ENCODE measurements at places on chromosomes 6 and 20.

DNA sequence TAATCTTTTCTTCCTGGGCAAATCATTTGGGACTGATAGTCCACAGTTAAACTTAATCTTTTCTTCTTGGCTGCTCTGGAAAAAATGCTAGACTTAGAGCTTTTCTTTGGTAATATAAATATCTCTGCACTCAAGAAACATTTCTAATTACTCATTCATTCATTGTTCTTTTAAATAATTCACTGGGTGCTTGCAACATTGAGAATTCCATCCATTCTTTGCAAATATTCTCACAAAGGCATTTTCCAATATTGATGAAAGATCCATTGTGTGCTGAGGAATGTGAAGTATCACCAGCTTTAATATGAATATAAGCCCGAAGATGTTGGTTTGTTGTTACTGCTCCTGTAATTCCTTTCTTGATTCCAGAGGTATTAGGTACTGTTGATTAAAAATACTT is 38.4 kb downstream of the AKAP7 start:
- no peak for DNase-seq

DNA sequence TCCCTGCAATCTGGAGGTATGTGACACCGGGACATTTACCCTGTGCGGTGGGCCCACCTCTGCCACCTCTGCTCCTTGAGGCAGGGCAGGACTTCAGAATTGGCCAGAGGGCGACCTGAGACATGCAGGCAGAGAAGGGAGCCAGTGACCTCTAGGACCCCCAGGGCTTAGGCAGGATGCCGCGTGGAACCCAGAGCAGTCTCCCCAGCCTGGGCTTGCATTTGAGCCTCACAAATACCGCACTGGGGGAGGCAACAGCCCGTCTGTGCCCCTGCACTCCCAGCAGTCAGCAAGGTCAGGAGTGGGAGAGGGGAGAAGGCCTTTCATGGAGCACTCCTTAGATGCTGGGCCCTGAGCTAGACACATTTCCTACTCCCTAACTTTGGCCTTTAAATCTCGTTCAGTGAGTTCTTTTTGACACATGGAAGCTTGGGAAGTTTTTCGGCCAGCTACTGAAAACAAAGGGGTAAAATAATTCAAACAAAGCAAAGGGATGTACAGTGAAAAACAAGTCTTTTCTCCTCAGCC is 41.7 kb downstream of the C20orf203 start:
- no peak for DNase-seq

- no peak for DNase-seq
Measured at GRCh38 chr6:116101790-116102189, 1.1 kb downstream of the NT5DC1 start.

DNA sequence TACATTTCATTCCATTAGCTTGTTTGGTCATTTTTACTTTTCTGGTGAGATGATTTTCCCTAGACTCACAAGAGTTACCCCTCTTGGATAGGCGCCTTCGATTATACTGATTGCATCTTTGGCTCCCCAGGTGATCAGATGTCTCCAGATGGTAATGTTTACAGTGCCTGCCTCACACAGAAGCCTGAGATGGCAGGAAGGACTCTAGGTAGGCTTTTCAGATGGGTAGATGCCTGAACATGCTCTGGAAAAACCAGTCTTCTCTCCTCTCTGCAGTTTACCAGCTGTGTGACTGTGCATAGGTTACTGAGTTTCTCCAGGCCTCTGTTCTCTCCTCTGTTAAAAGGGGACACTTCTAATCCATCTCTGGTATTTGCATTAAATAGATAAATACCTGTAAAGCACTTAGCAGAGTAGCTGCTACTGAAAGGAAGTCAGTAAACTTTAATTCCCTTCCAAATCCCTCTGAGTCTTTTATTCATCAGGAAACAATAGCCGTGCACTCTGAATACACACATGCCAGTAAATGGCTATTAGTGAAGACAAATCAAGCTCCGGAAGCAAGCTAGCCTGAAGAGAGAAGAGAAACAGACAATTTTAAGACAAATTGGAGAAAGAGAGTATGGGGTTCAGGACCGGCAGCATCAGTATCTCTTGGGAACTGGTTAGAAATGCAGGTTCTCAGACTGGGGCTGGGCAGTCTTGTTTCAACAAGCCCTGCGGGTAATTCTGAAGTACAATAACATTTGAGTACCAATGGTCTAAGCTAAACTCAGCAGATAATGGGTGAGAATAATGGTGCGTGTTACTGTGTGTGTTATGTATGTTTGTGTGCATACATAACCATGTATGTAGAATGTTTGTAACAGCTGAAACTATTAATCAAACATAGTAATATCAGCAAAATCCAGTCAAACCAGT is 139.4 kb downstream of the UST start:
- DNase-seq, result no peak

- DNase-seq, result no peak
Measured at GRCh38 chr6:22357724-22358189, 60.9 kb upstream of the PRL start.

GRCh38 chr20:34578025-34578424 is 19.5 kb downstream of the MAP1LC3A start:
- no peak for DNase-seq

DNA sequence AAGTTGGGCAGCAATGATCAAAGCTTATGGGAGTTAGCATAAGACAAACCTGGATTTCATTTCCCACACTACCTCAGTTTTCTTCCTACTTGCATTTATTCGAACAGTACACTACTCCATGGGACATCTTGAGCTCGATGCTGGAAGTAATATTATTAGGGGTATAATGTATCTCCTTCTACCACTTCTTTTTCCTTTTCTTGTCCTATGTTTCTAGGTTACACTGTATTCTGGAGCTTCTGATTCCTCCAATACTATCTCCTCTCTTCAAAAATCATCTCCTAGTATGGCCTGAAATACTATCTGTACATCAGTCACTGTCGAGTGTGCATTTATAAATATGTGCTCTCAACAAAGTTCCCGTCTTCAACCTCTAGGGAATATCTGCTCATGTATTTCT is 124.4 kb downstream of the MAP7 start:
- DNase-seq, result no peak

- no peak for DNase-seq
Measured at GRCh38 chr6:32622545-32623401, 14.4 kb upstream of the HLA-DQA1 start.

DNA sequence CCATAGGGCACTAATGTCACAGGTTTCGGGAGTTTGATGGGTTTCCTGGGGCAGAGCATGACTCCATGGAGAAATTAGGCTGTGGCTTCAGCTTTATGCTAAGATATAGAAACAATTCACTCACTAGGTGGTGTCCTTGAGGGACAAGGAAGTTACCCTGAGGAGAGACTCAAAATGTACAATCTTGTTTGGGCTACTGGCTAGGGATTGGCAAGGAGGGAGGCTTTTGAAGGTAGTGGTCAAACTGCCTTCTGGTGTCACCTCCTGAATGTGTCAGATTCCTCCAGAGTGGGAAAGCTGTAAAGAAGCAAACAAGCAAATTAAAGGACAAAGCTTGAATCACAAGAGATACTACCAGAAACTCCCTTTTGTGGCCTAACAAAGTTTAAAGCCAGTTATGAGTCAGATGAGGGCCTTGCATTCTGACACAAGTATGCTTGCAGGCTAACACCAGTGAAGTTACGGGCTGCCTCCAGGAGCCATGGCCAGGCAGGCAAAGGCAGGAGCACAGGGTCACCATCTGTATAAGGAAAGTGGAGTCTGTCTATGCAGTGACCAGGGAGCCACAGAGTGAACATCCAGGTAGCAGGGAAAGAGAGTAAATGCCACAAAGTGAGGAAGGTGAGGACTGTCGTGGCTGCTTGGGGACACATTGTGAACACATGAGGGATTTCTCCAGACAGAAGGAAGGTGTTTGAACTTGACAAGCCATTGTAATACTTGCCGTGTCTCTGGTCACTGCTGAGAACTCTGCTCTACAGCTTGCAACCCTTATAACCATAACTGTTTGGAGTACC is 107.7 kb upstream of the DTNBP1 start:
- no peak for DNase-seq

- no peak for DNase-seq
Measured at GRCh38 chr6:137746264-137746663, 120.8 kb upstream of the TNFAIP3 start.

DNA sequence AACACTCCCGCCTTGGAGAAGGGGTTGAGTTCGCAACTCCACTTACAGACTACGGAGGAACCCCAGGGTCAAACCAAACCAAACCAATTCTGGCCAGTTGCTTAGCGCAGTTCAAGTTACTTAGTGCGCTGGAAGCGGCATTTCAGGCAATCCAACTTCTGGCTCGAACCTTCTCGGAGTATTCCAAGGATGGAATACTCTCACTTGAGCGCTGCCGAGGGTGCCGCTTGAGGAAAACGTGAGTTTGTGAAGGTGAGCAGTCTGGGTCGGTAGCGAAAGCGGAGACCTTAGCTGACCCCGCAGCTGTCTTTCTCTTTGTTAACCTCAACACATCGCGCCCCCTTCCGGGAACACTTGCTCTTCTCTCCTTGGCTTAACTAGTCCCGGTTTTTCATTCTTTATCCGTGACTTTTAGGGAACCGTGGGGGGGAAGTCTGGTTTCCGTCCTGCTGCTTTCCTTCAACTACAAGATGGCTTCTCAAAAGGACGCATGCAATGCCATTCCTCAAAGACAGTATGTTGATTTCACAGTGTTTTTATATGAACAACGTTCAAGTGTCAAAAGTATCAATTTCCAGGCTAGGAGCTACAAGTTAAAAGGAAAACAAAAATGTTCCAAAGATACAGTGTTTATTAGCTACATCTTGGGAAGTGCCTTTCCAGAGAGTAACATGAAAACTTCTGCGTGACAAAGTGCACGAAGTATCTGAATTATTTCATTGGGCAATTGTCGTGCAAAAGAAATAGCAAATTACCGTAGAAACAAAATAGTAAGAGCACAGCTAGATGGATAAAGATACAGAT is 741 bp upstream of the PNISR start:
- DNase-seq, result peak; percentile 20

DNA sequence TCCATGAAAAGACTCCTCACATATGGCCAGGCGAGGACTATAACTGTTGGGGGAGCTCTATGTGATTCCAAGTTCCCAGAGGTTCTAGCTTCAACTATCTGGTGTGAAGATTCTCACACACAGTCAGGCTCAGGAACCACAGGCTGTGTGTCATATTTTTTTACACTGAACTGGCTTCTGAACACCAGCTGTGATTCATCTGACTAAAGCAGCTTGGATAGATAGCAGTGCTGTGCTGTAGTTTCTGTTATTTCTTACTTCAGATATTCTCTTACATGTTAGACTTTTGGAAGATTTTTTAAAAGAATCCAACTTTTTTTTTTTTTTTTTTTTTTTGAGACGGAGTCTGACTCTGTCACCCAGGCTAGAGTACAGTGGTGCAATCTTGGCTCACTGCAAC is 140.7 kb upstream of the MCHR2 start:
- DNase-seq, result no peak

GRCh38 chr6:21887231-21888185 is 294.0 kb downstream of the SOX4 start:
- no peak for DNase-seq

DNA sequence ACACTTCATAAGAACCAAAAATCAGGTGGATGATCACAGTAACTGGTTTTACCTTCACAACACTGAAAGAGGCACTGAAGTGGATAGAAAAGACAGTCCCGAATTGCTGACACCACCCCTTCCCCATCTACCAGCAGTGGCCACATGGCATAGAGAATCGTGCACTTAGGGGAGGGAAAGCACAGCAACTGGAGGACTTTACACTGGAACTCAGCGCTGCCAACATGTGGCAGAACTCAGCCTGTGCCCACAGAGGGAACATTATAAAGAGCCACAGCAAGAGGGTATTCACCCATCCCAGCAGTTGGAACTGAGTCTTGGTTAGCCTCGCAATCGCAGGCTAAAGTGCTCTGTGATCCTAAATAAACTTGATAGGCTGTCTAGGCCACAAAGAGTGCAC is 6.5 kb upstream of the KIAA1586 start:
- DNase-seq, result no peak

- DNase-seq, result no peak
Measured at GRCh38 chr20:41424546-41424945, 57.9 kb upstream of the EMILIN3 start.

GRCh38 chr6:5422321-5422915 is 161.1 kb downstream of the FARS2 start:
- DNase-seq, result peak; percentile 0

DNA sequence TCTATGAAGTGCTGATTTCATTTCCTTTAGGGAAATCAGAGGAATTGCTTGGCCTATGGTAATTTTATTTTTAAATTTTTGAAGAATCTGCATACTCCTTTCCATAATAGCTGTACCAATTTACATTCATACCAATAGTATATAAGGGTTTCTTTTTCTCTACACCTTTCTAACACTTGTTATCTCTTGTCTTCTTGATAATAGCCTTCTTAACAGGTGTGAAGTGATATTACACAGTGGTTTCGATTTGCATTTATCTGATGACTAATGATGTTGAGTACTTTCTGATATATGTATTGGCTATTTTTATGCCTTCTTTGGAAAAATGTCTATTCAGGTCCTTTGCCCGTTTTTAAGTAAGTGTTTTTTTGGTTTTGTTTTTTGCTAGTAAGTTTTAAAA is 40.8 kb downstream of the SMAP1 start:
- no peak for DNase-seq

DNA sequence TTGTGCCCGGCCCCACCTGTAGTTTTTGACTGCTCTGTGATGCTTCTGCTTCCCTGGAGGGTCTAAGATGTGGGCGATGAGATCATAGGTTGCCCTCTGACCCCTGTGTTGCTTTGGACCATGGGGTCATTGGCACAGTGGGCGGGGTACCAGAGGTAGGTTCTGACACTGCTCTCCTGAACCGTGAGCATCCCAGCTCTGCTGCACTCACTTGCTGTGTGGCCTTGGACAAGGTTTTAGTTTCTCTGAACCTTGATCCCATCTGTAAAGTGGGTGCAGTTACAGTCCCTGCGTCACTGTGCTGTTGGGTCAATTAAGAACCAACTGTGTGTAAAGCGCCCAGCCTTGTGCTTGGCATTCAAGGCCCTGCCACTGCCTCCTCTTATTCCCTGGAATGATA is 30.9 kb downstream of the SRC start:
- DNase-seq, result no peak

GRCh38 chr20:63091901-63092659 is 85.3 kb upstream of the BHLHE23 start:
- DNase-seq, result no peak

DNA sequence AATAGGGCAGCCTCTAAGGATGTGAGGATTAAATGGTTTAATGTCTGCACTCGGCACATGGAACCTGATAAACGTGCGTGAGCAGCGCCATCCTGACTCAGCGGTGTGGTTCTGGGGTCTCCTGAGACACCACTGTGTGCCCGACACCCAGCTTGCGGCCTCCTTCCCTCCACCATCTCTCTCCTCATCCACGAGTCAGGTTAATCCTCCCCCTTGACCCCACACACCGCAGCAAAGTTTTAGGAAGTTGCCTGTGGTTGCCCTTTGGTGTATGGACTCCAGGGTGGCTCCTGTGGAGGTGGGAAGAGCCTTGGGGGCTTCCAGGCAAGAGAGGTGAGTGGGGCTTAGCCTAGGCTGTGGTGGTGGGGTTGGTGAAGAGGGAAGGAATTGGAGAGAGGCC is 68.2 kb downstream of the PHACTR3 start:
- no peak for DNase-seq

GRCh38 chr20:39090906-39091305 is 128.8 kb downstream of the DHX35 start:
- DNase-seq, result no peak

All from stimulated activated CD4-positive, alpha-beta T cell treated with anti-CD3 and anti-CD28 coated beads, Interleukin-1b, Interleukin-23, amount 100 ng/mL, for 24 hours (primary cell).